Subcutaneous adipose tissue (tissue), 4 donors: ENCODE measurements at places on chromosomes 11 and 22. TPM values are rescaled to one million over a fixed set of nuclear protein-coding genes. Genes with fewer than 3 reads are reported as not detected.

The OR52A1 gene
- total RNA-seq = not detected

The C22orf42 gene
- not detected for total RNA-seq

The WEE1 gene
- total RNA-seq = 8.0 TPM

The OR4C6 gene
- total RNA-seq = not detected

The FOLR2 gene
- 75.9 TPM for total RNA-seq

The OR10D3 gene
- total RNA-seq = not detected

The RAPSN gene
- total RNA-seq = not detected

The FGF3 gene
- total RNA-seq = not detected

The NNMT gene
- 1,487 TPM for total RNA-seq

The SWAP70 gene
- 62.8 TPM for total RNA-seq

The DDX25 gene
- not detected for total RNA-seq

The RELT gene
- 3.1 TPM for total RNA-seq

The TMEM123 gene
- 147 TPM for total RNA-seq

The GLYAT gene
- total RNA-seq = 2.4 TPM

The GNB1L gene
- 4.5 TPM for total RNA-seq

The OR8G5 gene
- total RNA-seq = not detected
